ENCODE measurements at places on chromosomes 6 and 20.

DNA sequence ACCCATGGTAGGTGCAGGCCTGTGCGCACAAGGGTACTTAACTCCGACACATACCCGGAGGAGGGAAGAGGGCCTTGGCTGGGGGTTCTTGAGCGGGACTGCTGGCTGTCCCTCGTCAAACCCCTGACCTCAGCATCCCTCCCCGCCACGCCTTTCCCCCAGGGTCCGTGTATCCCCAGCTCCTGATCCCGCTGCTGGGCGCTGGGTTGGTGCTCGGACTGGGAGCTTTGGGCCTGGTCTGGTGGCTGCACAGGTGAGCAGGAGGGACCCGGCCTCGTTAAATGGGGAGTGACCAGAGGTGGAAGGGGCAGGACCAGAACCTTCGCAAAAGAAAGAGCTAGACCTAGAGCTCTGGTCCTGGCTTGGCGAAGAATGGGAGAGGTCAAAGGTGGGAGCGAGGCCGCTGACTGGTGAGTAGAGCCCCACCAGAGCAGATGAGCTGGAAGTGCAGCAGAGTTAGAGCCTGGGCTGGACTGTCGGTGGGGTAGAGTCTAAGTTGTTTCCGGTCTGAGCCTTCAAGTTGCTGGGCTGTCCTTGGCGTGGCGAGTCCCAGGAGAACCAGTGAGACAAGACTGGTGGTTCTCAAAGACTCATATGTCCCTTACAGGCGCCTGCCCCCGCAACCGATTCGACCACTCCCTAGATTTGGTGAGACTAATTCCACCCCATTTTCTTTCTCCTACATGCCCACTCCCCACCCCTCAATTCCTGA lies 963 bp downstream of the MPIG6B start:
- DNase-seq: no peak

DNA sequence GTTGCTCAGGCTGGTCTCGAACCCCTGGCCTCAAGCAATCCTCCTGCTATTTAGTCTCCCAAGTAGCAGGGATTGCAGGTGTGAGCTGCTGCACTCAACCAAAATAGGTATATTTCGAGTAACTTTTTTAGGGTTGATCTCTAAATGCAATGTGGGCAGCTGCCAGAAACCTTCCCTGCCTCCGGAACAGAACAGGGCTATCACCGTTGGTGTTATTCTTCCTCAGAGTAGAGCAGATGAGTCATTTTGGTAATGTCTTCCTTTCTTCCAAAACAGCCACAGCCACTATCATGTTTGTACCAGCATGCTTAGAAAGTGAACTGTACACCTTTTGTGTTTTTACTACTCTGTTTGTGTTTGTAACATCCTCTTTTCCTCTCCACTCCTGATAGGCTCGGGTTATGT lies 44.1 kb downstream of the SNX9 start:
- DNase-seq: peak; percentile 18

DNA sequence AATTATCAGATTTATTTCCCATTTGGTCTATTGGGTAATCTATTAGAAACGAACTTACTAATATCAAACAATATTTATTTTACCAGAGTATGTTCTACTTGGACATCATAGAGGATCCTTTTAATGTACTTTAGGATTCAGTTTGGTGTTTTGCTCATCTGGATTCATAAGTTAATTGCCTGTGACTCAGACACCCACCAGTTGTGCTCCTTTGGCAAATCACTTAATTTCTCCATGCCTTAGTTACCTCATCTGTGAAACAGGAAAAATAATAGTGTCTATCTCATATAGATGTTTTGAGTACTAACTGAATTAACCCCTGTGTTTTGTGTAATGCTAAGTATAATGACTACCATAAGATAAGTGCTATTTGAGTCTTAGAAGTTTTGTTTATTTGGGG lies 292.1 kb downstream of the LAMA2 start:
- no peak for DNase-seq

DNA sequence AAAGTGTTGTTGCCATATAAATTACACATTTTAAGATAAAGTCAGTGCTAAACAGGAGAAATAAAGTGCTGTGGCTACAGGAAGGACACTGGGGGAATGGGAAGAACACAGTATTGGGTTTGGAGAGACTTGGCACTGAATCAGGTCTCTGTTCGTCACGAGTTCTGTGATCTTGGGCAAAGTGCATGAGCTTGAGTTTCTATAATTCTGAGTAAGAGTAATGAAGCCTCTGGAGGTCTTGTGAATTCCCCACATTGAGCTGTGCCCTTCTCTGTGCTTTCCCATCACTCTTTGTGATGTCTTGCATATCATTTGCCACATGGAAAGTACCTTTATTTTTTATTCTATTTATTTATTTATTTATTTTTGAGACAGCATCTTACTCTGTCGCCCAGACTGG lies 16.8 kb upstream of the EEF1A1 start:
- DNase-seq: no peak

DNA sequence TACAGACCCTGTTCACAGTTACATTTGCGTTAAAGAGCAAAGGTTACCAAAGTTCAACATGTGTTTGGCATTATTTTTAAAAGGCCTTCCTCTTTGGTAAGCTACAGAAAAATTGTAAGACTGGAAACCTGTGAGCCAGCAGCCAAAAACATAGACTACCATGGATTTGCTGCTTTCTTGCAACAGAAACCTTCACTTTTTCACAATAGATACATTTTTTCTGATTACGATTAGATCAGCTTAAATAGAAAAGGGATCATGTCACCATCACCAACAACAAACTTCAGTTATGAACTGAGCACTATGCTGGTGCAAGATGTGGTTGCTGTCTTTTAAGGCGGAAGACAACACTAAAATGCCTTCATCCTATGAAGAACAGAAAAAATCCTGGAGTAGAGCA lies 112.3 kb upstream of the MARCKS start:
- DNase-seq: no peak

- DNase-seq: peak; percentile 90
Measured at GRCh38 chr6:134173936-134174671, 121.7 kb upstream of the SLC2A12 start.

GRCh38 chr20:62117658-62118057 lies 4.6 kb upstream of the LSM14B start:
- no peak for DNase-seq

DNA sequence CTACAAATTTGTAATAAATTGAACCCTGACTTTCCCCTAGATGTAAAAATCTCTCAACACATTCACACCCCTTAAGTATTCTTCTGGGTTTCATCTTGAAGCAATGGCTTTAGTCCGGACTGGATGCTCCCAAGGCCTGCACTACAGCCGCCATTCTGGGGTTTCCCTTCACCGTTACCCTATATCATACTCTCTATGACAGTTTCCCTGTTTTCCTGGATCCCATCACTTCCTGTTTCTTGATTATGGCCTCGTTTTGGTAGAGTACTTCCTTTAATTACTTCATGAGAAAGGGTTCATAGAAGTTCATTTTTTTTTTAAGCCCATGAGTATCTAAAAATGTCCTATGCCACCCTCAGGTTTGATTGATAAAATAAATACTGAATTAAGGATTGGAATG lies 11.7 kb downstream of the FIG4 start:
- no peak for DNase-seq

- DNase-seq: no peak
Measured at GRCh38 chr6:127792616-127793015, 108.2 kb downstream of the THEMIS start.
